ENCODE measurements at places on chromosomes 7 and 10.

- no peak for DNase-seq
Observed at GRCh38 chr10:58587676-58588075, 75.0 kb downstream of the BICC1 start.

DNA sequence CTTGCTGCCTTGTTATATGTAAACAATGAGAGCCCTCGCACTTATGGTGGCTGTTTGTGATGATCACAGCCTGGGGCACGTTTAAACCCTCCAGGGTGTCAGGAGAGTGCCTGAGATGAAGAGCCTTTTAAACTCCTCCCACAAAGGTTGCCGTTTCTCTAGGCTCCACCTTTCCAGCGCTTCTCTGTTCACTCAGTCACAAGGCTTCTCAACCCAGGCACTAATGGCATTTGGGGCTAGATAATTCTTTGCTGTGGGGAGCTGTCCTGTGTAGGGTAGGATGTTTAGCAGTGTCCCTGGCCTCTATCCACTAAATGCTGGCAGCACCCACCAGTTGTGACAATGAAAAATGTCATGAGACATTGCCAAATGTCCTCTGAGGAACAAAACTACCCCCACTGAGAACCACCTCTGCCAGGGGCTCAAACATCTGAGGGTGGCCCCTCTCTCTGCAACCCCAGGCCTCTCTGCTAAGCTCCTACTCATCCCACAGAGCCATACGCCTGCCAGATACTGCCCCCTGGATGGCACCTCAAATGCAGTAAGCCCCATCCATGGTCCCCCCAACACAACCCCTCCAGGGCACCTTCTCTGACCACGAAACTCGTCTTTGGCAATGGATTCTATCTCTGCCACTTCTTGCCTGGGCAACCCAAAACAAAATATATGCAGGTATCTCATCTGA, 144.3 kb upstream of the ZMIZ1 start:
- no peak for DNase-seq

- no peak for DNase-seq
Observed at GRCh38 chr7:90605055-90605454, 8.9 kb downstream of the CDK14 start.

DNA sequence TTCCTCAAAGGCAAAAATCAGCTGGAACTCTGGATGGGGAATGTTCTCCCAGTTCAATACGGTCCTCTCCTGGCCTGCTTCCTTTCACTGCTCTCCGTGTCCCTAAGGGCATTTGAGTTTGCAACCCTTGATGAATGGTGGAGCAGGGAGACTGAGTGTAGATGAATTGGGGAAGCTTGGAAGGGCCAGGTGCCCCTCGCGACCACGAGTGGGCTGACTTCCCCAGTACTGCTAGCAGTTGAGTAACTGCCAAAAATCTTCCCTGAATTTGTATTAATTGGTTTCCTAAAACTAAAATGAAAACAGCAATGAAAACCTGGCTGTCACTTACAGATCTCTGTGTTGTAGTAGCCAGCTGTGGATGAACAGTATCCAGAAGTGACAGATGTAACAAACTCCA, 13.6 kb downstream of the IRF5 start:
- no peak for DNase-seq

GRCh38 chr10:32197423-32197822, 141.2 kb upstream of the KIF5B start:
- no peak for DNase-seq

DNA sequence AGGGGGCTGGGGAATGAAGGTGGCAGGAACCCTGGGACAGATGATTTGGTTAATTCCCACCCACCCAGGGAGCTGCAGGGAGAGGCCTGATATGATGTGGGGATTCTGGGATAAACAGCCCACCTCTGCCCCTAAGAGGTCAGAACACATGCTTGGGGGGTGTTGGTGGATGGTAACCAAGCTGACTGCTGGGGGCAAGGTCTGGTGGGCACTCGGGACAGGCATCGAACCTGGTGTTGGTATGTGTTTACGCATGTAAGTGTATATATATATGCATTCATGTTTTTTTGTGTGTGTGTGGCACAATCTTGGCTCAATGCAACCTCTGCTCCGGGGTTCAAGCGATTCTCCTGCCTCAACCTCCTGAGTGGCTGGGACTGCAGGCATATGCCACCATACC, 80.7 kb upstream of the TMEM248 start:
- DNase-seq = no peak

DNA sequence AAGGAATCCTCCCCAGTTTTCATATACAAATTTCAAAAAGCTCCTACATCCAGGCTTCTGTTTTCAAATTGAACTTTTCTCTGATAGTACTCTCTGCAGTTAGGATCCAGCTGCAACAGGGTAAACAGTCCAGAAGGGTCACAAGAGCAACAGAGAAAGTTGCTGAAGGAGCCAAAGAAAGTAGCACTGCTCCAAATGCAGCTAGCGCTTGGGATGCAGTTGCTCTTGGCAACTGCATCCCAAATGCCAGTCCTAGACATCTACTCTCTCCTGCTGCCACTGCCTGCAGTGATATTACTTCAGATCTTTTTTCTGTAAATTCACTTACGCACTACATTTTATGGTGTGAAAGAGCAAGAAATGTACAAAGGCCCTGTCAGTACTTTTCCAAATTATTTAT, 14.6 kb downstream of the GPR37 start:
- DNase-seq = no peak

- DNase-seq = peak; percentile 69
Observed at GRCh38 chr10:128150045-128150493, 23.8 kb upstream of the MKI67 start.

GRCh38 chr10:14304046-14304445, 26.7 kb downstream of the FRMD4A start:
- DNase-seq = no peak

- DNase-seq = no peak
Observed at GRCh38 chr10:126437635-126438406, 49.5 kb upstream of the ADAM12 start.

DNA sequence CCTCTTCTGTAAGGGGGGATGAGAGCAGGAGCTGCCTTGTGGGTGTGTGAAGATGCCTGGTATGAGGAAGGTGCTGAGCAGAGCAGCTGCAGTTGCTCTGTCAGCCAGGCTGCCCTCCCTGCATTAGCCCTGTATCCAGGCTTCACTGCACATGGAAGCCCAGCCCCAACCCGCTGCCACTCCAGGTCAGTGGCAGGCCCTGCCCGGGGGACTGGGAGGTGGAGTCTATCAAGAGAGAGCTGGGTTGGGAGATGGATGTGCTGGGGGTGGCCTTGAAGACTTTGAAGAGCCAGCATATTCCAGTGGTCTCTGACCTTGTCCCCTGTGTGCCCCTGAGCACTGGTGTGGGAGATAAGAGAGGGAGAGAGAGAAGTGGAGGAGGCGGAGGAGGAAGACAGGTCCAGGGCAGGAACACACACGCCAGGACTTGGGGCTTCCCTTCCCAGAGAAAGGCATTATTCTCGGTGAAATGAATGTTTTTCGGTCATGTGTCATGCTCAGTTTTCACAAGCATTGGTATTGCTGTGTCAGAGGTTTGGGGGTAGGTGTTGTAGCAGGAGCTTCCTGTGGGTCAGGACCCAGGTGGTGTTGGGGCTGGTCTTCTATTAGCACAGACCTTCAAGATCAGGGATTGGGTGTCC, 2.6 kb downstream of the PPIF start:
- DNase-seq = no peak

- DNase-seq = no peak
Observed at GRCh38 chr7:22793593-22794462, 28.8 kb downstream of the TOMM7 start.

DNA sequence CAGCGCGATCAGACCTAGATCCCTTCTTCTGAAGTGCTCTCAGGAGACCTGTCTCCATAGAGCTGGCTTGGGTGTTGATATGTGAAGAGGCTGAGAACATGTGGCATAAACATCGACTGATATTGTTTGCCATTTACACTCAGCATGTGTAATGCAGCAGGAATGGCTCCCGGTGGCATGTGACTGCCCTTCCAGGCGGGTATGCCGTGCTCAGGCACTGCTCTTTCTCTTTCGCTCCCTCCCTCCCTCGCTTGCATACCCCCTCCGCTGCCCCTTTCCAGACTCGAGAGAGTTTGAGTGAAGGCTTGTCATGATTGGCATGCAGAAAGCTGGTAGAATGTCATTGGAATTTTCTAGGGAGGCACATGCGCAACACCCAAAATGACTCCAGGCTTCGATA, 107.3 kb upstream of the PDCD4 start:
- no peak for DNase-seq

DNA sequence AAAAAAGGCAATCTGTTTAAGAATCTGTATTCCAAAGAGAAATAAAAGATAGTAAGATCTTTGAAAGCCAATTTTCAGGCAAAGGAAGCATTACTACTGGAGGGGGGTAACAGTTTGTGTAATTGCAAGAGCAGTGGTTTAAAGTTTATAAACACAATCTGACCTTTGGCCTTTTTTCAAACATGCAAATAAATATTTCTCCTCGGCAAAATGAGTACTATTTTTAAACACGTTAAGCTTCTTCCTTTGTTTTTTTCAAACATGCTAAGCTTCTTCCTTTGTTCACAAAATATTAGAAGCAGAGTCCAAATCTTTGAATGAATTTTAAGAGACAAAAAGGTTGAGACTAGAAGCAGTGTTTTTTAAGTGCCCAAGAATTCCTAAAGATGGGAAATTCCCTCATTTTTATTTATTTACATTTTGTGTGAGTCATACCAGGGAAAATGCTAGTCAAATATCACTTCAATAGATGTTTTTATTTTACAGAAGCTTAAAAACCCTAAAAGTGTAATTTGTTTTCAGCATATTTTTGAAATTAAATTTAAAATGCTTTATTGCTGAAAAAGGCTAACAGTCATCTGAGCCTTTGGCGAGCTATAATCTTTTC, 229.3 kb downstream of the GPR37 start:
- no peak for DNase-seq

GRCh38 chr7:21044384-21044783, 257.7 kb upstream of the SP8 start:
- DNase-seq = no peak

GRCh38 chr7:114540291-114540690, 125.7 kb downstream of the FOXP2 start:
- no peak for DNase-seq

DNA sequence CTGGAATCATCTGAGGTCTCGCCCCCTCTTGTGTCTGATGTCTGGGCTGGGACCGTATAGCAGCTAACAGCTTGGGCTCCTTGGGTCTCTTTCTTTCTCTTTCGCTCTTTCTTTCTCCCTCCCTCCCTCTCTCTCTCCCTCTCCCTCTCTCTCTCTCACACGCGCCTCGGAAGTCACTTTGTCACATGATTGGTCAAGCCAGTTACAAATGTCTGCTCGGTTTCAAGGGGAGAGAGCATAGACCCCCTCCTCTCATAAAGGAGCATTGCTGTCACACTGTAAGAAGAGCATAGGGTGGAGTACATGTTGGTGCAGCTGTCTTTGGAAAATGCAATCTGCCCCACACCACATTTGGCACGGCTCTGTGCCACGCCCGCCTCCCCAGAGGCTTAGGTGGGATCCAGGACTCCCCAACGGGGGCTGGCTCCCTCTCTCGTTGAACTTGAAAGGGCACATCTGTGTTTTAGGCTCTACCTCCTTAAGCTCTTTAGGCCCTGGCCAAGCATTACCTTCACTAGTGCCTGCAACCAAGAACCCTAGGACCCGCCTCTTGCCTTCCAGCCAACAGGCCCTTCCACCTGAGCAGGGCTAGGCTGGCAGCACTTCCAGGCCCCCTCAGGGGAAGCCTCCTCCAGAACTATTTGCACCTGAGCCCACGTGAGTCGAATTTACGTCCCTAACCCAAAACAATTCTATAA, 61.9 kb upstream of the CACUL1 start:
- no peak for DNase-seq

DNA sequence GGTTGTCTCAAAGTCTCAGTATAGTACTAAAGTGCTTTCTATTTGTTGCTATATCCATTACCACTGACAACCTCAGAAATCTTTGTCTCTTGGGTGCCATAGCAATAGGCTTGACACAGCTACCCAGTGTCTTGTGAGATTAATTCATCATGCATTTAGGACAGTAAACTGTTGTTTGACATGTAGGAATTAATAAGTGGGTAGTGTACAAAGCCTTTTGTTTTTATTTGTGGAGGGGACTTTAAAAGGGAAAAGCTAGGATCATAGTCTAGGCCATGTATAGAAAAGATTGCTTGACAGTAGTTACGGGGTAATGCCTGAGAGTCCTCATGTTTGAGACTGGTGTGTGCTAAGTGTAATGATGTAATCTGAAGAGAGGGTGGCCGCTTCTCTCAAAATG, 102.6 kb upstream of the AGR3 start:
- peak; percentile 27 for DNase-seq

- DNase-seq = peak; percentile 97
Observed at GRCh38 chr7:130205084-130205947, at the start of gene TMEM209. Gene TMEM209, minus strand, starts transcription at chr7:130205406. Its CDS starts 31 bp downstream, at chr7:130205375.

- no peak for DNase-seq
Observed at GRCh38 chr10:120475844-120476791, 19.1 kb downstream of the PLPP4 start.

DNA sequence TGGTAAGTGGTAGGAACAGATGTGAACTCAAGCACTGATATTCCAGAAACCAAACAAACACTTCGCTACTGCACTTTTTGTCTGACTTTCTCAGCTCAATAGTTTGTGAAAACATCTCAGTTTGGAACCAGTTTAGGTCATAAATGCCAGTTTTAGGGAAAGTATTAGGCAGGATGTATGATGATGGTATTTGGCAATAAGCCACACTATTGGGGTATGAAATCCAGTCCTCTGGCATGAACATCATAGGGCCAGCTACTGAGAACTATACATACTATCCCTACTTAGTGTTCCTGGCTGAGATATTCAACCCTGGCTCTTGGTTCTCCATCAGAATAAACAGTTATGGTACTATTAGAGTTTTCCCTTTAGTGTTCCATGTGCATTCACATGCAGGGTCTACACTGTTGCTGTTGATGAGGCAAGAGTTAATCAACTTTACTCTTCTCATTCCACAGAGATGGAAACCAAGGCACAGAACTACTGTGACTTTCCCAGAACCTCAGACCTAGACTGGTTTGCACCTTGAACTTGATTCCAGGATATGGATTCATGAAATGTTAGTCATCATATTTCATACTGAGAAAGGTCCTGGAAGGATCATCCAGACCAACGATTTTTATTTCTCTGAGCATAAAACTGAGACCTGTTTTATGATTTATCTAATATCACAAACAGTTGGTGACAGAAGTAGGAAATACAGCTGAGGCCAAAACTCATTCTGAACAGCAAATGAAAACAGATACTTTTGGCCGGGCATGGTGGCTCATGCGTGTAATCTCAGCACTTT, 20.0 kb upstream of the IFIT2 start:
- no peak for DNase-seq

DNA sequence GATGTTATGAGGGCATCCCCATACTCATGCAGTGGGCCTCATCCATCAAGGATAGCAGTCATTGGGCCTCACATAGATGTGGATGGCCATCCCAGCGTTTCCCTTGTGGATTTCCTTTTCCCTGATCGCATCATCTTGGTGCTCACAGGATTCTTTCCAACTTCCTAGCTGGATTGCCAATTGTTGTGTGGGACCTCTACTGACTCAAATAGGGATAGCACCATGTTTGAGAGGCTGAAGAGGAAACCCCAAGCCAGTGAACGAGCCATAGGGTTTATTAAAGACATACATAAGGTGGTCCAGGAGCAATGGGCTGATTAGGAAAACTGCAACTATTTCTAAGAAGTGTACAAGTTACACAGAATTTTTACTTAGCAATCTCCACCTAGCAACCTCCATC, 21.8 kb downstream of the ASZ1 start:
- no peak for DNase-seq

All from NCI-H1930 (cell line).